ENCODE measurements at places on chromosomes 1 and 21.

GRCh38 chr1:84403347-84403746 lies 5.1 kb downstream of the DNASE2B start:
- DNase-seq, result no peak

- DNase-seq, result no peak
These were observed 66.5 kb upstream of the UBE2U start for GRCh38 chr1:64136752-64137411.

DNA sequence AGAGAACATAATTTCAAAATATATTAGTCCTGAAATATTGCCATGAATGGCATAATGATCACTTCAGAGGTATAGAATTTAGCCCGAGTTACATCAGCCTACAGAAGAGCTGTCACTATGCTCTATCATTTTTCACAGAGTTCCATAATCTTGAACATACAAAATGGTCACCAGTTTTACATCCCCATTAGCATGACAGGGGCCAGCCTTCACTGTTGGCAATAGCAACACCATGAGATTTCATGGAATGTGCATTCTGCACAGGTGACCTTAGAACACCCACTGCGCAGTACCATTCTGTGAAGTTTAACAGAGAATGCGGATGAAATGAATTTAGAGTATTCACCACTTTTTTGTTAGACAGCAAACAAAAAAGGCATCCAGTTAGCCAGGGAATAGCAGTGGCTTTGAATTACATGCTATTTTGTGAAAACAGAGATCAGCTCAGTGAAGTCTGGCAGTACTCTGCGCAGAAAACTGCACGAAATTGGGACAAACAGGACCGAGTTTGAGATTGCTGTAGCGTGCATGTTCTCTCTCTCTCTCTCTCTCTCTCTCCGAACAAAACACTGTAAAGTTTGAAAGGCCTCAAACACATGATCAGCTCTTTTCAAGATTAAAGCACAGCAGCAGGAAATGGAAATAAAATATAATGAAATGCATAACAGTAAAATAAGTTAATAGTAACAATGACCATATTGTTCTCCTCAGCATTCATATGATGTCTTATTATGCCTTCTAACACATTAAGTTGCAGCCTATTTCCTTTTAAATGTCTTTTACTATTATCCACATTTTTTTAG lies 349.3 kb downstream of the USH2A start:
- DNase-seq, result no peak

GRCh38 chr1:17687145-17687544 lies 68.0 kb upstream of the ACTL8 start:
- no peak for DNase-seq

GRCh38 chr1:55720261-55720660 lies 505.1 kb upstream of the USP24 start:
- no peak for DNase-seq

- DNase-seq, result no peak
These were observed 100.5 kb downstream of the NGF start for GRCh38 chr1:115237507-115237906.

DNA sequence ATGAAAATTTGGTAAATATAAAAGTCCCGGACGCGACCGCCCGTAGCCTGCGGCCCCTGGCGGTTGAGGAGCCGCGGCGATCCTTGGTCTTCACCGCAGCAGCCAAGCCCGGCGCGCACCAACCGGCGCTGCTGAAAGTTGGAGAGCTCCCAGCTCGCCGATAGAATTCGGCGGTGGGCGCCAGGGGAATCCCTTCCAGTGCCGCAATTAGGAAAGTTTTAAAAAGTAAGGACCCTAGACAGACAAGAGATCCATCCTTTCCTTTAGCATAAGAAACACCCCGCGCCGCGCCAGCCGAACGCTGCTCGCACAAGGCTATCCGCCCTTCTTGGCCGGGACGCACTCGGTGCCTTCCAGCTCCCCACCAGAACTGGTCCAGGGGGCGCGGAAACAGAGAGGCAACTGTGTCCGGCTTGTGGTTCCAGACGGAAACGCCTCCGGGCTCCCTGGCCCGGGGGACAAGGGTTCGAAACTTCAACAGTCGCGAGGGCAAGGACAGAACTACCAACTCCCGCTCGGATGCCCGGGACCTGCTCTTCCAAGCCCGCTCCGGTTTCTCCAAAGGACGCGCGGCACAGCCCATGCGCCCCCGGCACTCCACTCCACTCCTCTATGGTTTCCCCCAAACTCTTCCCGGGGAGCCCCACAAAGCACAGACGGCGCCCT lies 1.7 kb downstream of the FAM78B start:
- no peak for DNase-seq

GRCh38 chr1:102365071-102365470 lies 368.3 kb upstream of the OLFM3 start:
- no peak for DNase-seq

GRCh38 chr21:45454926-45455673 lies 50.1 kb downstream of the COL18A1 start:
- no peak for DNase-seq

- no peak for DNase-seq
These were observed 684 bp downstream of the SLC2A1 start for GRCh38 chr1:42957880-42958487.

DNA sequence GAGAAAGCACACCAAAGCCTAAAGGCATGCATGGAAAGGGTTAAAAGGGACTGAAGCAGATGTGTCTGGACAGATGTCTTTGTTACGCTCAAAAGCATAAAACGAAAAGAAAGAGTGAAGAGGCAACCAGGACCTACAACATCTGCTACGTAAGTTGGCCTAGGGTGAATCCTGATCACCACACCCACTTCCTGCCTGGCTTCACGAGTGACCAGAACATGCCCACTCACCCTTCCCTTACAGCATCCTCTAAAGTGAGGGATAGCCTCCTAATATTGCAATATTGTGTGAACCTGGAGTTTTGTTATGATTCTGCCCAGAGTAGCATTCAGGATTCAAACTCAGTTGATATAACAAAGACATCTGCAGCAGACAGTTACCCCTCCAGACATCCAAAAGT lies 10.6 kb upstream of the OLIG2 start:
- DNase-seq, result no peak

DNA sequence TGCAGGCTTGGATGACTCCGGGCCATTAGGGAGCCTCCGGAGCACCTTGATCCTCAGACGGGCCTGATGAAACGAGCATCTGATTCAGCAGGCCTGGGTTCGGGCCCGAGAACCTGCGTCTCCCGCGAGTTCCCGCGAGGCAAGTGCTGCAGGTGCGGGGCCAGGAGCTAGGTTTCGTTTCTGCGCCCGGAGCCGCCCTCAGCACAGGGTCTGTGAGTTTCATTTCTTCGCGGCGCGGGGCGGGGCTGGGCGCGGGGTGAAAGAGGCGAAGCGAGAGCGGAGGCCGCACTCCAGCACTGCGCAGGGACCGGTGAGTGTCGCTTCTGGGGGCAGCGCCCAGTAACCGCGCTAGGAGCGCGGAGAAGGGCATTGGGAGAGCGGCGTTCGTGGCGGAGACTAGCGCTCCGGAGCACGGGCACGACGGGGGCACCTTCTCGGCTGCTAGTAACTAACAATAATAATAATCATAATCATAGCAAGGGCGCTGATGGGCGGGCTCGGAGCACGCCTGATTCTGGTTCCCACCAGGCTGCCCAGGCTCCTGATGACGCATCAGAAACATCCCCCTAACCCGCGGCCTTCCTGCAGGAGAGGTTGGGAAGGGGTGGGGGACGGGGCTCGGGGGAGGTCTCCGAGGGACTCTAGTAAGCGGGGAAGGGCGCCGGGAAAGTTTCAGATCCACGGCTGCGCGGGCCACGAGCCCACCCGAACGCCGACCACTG lies at the start of gene MX1:
MX1 (plus strand) TSS at position 286 of the 722 bp plus-strand sequence. CDS start 5,832 bp downstream, outside the sequence.
- peak; percentile 20 for DNase-seq

- DNase-seq, result no peak
These were observed 15.7 kb downstream of the RCC2 start for GRCh38 chr1:17423781-17424245.

DNA sequence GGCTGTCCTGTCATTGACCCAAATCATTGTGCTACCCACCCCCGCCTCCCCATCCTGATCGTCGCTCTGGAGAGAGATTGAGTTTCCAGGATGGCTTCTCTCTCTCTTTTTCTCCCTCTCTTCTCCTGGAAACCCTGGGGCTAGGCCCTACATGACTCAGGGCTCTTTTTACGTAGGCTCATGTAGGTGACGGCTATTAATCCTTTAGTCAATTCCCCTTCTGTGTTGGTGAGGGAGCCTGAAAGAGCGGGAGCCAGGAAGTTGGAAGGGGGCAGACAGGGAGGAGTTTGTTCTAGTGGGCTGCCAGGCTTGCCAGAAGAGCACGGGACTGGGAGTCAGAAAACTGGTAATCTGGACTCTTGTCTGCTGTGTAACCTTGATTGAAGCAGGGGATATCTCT lies 9.7 kb downstream of the ATP2B4 start:
- no peak for DNase-seq

DNA sequence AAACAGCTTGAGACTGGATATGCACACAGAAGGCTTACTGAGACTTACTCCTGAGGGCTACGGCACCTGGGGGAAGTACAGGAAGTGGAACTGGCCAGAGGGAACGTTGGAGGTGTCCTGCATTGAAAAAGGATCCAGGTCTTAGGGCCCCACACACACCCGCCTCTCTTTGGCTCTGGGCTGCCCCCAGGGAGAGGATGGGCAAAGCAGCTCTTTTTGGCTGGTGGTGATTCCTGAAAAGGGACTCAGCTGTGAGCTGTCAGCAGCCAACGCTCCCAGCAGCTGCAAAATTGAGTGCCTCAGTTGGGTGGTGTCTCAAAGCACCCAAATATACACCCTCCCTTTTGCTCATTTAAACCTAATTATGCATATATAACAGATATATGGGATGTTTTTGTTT lies 213.2 kb downstream of the TNR start:
- no peak for DNase-seq

GRCh38 chr1:163056831-163057230 lies 12.3 kb upstream of the RGS4 start:
- no peak for DNase-seq

DNA sequence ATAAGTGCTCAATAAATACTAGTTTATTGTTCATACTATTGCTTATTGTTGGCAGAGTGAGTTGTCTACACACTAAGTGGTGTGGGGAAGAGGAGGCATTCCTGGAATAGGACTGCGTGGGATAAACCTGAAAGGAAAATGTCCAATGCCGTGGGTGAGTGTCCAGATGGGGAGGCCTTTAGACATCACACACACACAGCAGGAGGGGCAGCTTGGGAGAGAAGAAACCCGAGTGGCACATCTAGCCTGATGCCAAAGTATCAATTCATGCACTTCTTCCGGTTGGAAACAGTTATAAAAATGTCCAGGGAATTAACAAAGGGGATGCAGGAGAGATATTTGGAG lies 27.3 kb downstream of the CCN1 start:
- no peak for DNase-seq

DNA sequence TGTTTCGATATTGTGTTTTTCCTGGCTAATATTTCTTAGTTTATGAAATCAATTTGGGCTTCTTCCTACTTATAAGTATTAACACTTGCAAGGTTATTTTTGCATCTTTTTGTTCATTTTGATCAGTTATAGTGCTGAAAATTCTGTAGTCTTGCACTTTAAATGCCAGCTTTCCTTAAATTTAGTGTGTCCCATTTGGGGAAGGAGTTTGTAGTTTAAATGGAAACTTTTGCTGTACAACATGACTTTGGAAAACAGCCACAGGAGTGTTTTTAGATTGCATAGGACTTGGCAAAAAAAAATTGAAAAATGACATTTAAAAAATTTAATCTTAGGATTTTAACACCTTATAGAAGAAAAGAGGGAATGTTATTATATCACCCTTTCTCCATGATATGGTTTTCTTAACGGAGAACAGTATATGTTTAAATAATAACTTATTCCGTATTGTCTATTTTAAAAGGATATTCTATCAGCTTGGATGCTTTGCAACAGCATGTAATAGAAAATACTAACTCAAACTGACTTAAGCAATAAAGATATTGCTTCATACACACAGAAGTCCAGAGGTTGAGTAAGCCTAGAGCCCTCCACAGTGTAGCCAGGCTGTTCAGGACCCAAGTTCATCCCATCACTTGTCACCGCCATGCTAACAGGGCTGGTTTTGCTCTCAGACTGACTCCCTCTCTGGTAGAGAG lies 53.8 kb downstream of the LYPLAL1 start:
- no peak for DNase-seq

DNA sequence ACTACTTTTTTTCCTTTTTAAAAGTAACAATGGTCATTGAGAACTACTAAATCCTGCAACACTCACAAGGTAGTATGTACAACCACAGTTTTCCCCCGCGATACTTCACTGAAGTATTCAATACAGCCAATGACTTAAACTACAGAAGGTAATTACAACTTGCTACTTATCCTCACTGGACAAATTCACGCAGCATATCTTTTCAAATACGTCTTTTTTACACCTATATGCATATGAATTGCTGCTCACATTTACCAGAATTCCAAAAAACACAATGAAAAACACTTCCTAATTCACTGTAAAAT lies 12.4 kb downstream of the NRIP1 start:
- DNase-seq, result no peak

DNA sequence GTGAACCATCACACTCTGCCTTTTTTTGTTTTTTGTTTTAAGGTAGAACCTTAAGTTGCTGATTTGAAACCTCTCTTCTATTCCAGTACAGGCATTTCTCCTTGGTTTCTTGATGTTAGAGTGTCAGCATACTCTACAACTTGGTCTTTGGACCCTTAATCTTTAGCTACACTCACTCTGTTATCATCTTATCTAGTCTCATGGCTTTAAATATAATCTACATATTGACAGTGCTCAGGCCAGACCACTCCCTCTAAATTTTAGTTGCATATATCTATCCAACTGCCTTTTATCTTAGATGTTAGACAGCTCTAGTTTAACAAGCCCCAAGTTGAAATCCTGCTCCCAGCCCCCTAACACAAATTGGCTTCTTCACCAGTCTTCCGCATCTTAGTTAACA lies 22.1 kb downstream of the NME7 start:
- DNase-seq, result no peak

GRCh38 chr21:45325206-45326168 lies 37.8 kb upstream of the POFUT2 start:
- DNase-seq, result no peak

DNA sequence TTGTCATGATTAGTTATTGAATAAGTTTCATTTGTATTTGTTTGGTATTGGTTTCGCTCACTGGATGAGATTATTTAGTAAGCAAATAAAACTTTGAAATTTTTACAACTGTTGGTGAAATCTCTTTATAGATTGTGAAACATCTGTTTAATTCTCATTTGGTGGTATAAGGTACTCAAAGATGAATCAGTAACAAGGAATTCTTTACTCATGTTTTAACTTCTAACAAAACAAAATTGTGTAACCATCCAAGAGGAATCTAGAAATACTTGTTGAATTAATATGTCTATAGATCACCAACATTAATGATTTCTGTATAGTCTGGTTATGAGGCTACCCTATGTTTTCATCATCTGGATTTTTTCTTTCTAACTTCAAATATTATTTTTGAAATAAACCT lies 62.8 kb upstream of the USP25 start:
- no peak for DNase-seq
